Mesendoderm (in vitro differentiated cells): ENCODE measurements at places on chromosomes 4 and X.

DNA sequence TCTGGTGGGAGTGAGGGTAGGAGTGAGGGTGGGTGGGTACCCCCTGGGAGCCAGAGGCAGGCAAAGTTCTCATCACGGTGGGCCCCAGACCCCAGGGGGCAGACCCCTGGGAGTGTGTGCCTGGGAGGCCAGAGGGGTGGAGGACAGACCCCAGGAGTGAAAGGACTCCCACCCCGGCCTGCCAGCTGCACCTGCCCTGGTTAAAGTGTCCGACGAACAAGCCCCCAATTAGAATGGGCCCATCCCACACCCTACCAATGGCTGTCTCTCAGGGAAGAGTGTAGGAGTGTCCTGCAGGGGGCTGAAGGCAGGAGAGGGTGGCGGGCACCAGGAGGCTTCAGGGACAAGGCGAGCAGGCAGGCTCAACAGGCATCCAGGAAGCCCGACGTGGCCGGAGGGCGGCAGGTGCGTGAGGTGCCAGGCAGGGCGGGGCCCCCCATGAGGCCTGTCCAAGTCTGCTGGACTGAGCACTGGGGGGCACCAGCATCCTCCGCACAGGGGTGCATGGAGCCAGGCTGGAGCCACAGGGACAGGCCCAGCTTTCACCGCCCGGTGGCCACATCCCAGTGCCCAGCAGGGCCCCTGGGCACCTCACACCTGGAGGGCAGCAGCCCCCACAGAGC lies 8.7 kb downstream of the PDE6B start:
- H3K27me3 ChIP-seq: no peaks in the 10 kb centered on the region
- H3K27ac ChIP-seq: no peak overlapping the region
- H3K36me3 ChIP-seq: no peaks in the 10 kb centered on the region
- DNase-seq: no peak

DNA sequence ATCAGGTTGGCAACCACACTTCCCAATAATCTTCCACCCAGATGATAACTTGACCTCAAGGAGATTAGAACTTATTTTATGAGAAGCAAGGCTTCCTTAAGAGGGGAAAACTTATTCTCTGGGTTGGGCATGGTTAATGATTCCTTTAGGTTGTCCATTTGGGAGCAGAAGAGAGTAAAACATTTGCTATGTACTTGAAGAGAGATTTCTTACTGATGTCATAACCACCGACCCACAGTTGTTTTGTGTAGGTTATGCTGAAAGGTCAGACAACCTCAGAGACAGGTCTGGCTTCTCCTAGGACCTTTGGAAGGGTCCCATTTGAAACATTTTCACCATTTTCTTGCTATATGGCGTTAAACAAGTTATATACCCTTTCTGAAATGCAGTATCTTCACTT lies 56.1 kb downstream of the FAM114A1 start:
- H3K4me3 ChIP-seq: no peak overlapping the region
- H3K27ac ChIP-seq: no peak overlapping the region
- H3K27me3 ChIP-seq: no peaks in the 10 kb centered on the region
- DNase-seq: no peak
- no peaks in the 10 kb centered on the region for H3K4me1 ChIP-seq

- H3K4me1 ChIP-seq: no peaks in the 10 kb centered on the region
- H3K27ac ChIP-seq: no peak overlapping the region
- H3K36me3 ChIP-seq: no peaks in the 10 kb centered on the region
- no peak for DNase-seq
Measured at GRCh38 chr4:40373636-40374035, 38.5 kb downstream of the CHRNA9 start.

DNA sequence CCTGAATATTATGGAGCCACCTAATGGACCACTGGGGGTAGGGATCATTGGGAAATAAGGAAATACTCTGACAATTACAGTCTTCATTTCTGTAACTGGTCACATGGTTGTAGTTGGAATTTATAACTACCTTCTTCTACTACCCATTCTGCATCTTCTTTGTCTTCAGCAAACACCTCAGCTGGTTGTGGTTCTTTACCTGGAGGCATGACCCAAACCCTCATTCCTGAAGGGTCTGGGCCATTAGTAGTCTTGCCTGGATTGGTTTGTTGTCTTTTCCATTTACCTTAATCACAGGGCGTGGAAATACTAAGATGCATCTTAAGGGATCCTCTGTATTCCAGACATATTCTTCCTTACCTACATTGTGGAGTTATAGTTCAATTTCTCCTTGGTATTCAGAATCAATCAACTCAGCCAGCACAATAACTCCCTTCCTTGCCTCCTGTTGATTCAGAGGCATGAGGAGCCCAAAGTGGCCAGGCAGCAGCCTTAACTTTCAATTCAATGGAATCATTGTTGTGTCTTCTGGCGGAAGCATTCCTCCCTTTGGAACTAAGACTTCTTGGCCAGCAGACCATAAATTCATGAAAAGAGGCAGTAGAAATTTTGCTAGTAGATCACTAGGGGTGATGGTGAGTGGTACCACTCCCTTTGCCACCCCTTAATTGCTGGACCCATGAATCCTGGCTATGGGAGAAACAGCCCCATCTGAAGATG lies 75.7 kb upstream of the RAP2C start:
- no peak overlapping the region for H3K4me3 ChIP-seq
- no peak overlapping the region for H3K27ac ChIP-seq
- no peaks in the 10 kb centered on the region for H3K36me3 ChIP-seq
- no peaks in the 10 kb centered on the region for H3K27me3 ChIP-seq
- no peaks in the 10 kb centered on the region for H3K4me1 ChIP-seq
- no peak for DNase-seq

GRCh38 chr4:69894721-69895120 lies 34.8 kb upstream of the SULT1E1 start:
- H3K27me3 ChIP-seq: no peaks in the 10 kb centered on the region
- H3K4me3 ChIP-seq: no peak overlapping the region
- no peaks in the 10 kb centered on the region for H3K4me1 ChIP-seq
- no peak overlapping the region for H3K27ac ChIP-seq
- no peaks in the 10 kb centered on the region for H3K36me3 ChIP-seq

DNA sequence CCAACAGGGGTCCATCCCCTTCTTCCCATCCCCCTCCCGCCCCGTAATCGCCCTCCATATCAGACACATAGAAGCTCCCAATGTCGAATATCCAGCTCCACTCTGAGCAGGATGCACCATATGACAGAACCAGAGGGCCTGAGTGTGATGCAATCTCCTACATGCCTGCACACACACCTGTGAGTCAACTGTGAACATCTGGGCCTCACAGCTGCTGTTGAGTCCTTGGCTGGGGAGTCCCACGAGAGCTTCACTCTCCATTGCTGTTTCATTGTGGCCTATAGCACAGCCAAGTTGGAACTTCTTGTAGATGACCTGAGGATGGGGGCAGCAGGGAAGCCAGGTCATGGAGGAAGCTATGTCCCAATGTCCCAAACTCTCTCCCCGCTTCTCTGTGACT lies 8.2 kb downstream of the SLC38A5 start:
- H3K4me3 ChIP-seq: no peak overlapping the region
- H3K36me3 ChIP-seq: no peaks in the 10 kb centered on the region
- no peaks in the 10 kb centered on the region for H3K27me3 ChIP-seq
- H3K27ac ChIP-seq: no peak overlapping the region
- no peaks in the 10 kb centered on the region for H3K4me1 ChIP-seq
- no peak for DNase-seq

- peaks cover 2% of the 10 kb centered on the region for H3K4me1 ChIP-seq
- DNase-seq: no peak
- no peaks in the 10 kb centered on the region for H3K36me3 ChIP-seq
- H3K27ac ChIP-seq: no peak overlapping the region
Measured at GRCh38 chr4:94530073-94530472, 78.3 kb downstream of the PDLIM5 start.

DNA sequence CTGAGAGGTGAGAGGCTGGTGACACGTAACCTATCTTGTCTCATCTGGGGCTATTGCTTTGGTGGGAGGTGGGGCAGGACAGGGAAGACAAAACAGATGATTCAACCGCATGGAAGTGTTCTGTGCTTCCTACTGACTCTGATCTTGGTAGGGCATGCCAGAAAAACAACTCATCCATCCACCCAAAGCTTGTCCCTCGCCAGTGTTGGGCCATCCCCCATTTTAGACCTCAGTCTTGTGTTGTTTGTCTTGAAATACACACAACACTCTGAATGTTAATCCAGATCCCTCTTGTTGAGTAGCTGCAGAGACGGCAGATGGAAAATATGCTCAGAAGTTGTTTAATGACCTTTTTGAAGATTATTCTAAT lies 377 bp downstream of the CHRNA9 start:
- H3K27ac ChIP-seq: no peak overlapping the region
- no peaks in the 10 kb centered on the region for H3K27me3 ChIP-seq
- DNase-seq: peak; percentile 57
- H3K36me3 ChIP-seq: no peaks in the 10 kb centered on the region

GRCh38 chr4:21991050-21991449 lies 42.5 kb upstream of the KCNIP4 start:
- H3K4me3 ChIP-seq: no peak overlapping the region
- H3K27me3 ChIP-seq: no peaks in the 10 kb centered on the region
- H3K36me3 ChIP-seq: no peaks in the 10 kb centered on the region
- no peak overlapping the region for H3K27ac ChIP-seq

GRCh38 chrX:70132224-70132623 lies 1.0 kb upstream of the IGBP1 start:
- no peaks in the 10 kb centered on the region for H3K36me3 ChIP-seq
- no peak for DNase-seq
- no peaks in the 10 kb centered on the region for H3K27me3 ChIP-seq
- no peak overlapping the region for H3K4me3 ChIP-seq

- H3K4me3 ChIP-seq: no peak overlapping the region
- DNase-seq: no peak
- H3K27ac ChIP-seq: no peak overlapping the region
- H3K36me3 ChIP-seq: no peaks in the 10 kb centered on the region
- no peaks in the 10 kb centered on the region for H3K27me3 ChIP-seq
Measured at GRCh38 chr4:127482049-127482448, 150.7 kb upstream of the INTU start.

DNA sequence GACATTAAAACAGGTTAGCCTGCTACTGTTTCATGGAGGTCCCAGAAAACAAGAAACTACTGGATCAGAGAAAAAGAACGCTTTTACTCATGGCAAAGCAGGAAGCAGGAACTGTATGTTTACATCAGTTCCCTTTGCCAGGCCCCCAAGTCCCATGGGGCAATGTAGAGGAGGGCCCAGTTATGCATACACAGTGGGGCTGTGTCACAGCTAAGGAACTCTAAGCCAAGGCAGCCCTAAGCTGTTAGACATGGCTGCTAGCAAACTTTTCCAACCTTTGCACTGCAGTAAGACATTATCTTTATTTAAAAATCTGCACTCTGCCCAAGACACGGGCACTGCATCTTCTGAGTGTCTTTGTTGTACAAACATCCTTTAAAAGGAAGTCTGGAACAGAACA lies 975.8 kb downstream of the C4orf33 start:
- no peak for DNase-seq
- H3K4me1 ChIP-seq: no peaks in the 10 kb centered on the region
- no peaks in the 10 kb centered on the region for H3K36me3 ChIP-seq

- no peak for DNase-seq
- H3K36me3 ChIP-seq: no peaks in the 10 kb centered on the region
- H3K27me3 ChIP-seq: no peaks in the 10 kb centered on the region
- H3K4me3 ChIP-seq: no peak overlapping the region
- H3K27ac ChIP-seq: no peak overlapping the region
Measured at GRCh38 chr4:10552591-10553280, 95.5 kb upstream of the ZNF518B start.

DNA sequence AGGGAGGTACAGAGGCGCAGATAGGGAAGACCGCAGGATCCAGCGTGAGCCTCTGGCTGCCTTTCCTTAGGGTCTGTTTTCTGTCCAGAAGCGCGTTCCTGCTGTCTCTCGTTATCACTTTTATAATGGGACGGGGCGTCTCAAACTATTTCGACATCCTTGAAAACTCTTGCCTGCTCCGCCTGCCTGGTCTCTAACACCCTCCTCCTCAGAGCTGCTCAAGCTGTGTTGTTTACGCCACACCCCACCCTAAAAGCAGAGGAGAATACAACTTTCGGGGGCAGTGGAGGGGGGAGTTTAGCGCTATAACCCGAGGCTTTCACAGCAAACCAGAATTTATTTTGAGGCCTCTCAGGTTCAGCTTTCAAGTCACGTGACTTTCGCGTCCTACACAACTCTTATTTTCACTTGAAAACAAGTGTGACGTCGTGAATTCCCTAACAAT lies 646 bp upstream of the FAM3A start:
- H3K4me1 ChIP-seq: no peaks in the 10 kb centered on the region
- DNase-seq: peak; percentile 65
- no peaks in the 10 kb centered on the region for H3K36me3 ChIP-seq
- H3K27ac ChIP-seq: peak overlapping the region; percentile 84

- H3K27me3 ChIP-seq: no peaks in the 10 kb centered on the region
- H3K27ac ChIP-seq: no peak overlapping the region
- DNase-seq: no peak
- H3K36me3 ChIP-seq: no peaks in the 10 kb centered on the region
- no peak overlapping the region for H3K4me3 ChIP-seq
Measured at GRCh38 chr4:147833254-147833653, 101.4 kb downstream of the ARHGAP10 start.

- H3K27me3 ChIP-seq: no peaks in the 10 kb centered on the region
- no peaks in the 10 kb centered on the region for H3K36me3 ChIP-seq
- H3K27ac ChIP-seq: no peak overlapping the region
Measured at GRCh38 chr4:147492761-147493160, 11.9 kb downstream of the EDNRA start.

- no peak for DNase-seq
- no peak overlapping the region for H3K4me3 ChIP-seq
- no peaks in the 10 kb centered on the region for H3K27me3 ChIP-seq
- no peaks in the 10 kb centered on the region for H3K36me3 ChIP-seq
- no peaks in the 10 kb centered on the region for H3K4me1 ChIP-seq
Measured at GRCh38 chrX:57587607-57588006, 4.2 kb upstream of the ZXDB start.

- no peaks in the 10 kb centered on the region for H3K4me1 ChIP-seq
- no peak overlapping the region for H3K27ac ChIP-seq
- no peaks in the 10 kb centered on the region for H3K27me3 ChIP-seq
- H3K4me3 ChIP-seq: no peak overlapping the region
- DNase-seq: peak; percentile 28
Measured at GRCh38 chr4:98833384-98833783, 95.5 kb downstream of the EIF4E start.

DNA sequence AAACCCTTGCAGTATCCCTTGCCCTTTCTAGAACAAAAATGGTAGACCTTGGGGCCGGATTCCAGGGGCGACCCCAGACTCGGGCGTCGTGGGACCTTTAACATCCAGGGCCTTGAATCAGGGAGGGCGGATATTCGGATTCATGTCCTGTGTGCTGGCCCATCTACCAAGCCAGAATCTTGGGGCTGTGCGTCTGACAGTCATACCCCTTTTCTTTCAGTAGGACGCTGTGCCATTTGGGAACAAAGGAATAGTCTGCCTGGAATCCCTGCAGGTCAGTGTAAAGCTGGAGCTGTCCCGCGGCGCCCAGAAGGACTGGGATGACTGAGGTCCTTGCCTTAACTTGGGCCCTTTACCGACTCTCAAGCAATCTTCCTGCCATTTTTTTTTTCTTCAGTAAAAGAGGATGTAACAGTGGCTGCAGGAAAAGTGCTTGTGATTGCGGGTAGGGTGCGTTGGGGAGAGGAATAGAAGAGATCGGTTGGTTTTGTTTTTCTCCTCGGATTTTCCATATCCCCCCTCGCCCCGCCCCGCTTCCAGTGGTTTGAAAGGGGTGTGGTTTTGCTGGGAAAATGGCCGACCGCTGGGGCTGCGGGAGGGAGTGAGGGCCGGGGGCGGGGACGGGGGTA lies 518 bp downstream of the ARMCX1 start:
- H3K27me3 ChIP-seq: no peaks in the 10 kb centered on the region
- peak overlapping the region; percentile 1 for H3K27ac ChIP-seq
- DNase-seq: peak; percentile 57
- no peaks in the 10 kb centered on the region for H3K36me3 ChIP-seq
